Suppressor macrophage treated with lipopolysaccharide for 4 hours (primary cell): ENCODE measurements at places on chromosomes 1 and 21.

DNA sequence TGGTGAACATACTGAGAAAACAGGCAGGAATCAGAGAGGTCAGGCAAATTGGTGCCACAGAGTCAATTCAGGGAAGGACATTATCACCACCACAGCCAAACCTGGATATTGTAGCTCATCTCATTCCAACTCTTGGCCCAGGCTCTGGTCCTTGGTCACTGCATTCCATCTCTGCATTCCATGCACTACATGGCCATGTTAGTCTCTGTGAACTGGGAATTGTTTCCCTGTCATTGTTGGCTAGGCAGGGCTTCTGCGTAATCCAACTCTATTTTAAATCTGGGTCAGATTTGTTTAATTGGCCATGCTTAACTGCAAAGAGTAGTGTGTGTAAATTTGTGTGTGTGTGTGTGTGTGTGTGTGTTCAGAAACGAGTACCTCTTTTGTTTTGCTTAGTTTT is 837.6 kb upstream of the ADAMTS5 start:
- no peak for DNase-seq

- no peak for DNase-seq
Measured at GRCh38 chr1:52416811-52417210, 12.4 kb downstream of the PRPF38A start.

DNA sequence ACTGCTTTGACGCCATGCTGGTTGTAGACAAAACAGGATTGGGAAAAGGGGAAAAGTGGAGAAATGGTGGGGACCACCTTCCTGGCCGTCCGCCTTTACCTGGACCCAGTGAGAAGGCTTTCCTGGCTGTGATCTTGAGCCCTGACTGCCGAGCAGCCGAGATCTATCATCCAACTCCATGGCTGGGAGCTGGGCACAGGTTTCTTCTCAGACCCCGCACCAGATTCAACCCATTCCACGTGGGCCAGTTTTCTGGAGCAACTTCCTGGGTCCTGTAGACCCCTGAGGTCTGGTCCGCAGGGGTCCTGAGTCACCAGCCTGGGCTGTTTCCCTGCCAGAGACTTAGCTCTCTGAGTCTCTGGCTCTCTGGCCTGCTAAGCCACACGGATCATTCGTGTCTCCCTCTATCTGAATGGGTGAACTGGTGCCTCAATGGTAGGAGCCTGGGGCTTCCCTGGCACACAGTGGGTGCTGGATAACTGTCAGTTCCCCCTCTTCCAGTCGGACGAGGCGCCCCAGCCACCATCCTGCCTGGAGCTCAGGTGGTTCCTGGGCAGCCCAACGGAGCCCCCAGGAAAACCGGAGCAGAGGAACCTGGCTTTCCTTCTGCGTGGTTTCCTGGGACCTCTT is 4.5 kb upstream of the NPHP4 start:
- no peak for DNase-seq

GRCh38 chr1:115782571-115783281 is 14.2 kb upstream of the CASQ2 start:
- DNase-seq = peak; percentile 25

- DNase-seq = no peak
Measured at GRCh38 chr1:41733021-41733420, 185.7 kb downstream of the HIVEP3 start.

GRCh38 chr1:15355968-15356625 is 53.6 kb upstream of the EFHD2 start:
- no peak for DNase-seq

- no peak for DNase-seq
Measured at GRCh38 chr1:108610073-108610472, 50.2 kb downstream of the EEIG2 start.

DNA sequence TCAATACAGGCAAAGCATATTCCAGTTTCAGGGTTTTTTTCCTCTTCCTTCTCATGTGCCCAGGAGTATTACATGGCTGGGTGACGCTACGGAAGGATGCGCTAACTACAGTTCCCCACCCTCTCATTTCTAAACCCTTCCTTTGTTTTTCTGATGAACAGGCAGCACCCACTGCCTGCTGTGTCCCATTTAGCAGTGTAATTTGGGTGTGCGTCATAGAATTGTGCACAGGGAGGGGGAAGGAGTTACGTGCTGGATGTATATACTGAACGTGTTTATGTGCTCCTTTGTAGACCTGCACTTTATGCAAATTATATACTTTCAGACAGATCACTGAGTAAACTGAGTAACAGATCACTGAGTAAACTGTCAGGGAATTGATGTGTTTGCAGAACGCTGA is 44.5 kb downstream of the ELAPOR1 start:
- no peak for DNase-seq

DNA sequence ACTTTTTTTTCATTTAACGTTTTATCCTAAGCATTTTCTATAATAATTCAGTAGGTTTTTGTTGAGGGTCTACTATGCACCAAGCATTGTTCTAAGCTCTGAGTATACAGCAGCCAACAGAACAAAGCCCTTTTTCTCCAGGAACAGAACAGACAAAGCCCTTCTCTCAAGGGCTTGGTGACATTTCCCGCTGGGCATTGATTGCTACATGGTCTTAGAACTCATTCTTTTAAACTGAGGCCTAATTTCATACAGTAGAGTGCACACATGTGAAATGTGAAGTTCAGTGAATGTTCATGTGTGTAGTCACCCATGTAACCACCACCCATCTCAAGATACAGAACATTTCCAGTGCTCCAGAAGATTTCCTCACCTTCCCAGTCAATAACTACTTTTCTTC is 15.2 kb upstream of the PDIK1L start:
- no peak for DNase-seq

GRCh38 chr1:56578138-56578962 is 1.0 kb downstream of the PLPP3 start:
- peak; percentile 51 for DNase-seq

DNA sequence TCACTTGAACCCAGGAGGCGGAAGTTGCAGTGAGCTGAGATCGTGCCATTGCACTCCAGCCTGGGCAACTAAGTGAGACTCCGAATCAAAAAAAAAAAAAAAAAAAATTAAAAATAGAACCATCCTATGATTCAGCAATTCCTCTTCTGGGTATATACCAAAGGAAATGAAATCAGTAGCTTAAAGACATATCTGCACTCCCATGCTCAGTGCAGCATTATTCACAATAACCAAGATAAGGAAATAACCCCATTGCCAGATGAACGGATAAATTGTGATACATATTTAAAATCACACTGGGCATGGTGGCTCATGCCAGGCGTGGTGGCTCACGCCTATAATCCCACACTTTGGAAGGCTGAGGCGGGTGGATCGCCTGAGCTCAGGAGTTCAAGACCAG is 23.8 kb downstream of the ALDH9A1 start:
- peak; percentile 41 for DNase-seq

DNA sequence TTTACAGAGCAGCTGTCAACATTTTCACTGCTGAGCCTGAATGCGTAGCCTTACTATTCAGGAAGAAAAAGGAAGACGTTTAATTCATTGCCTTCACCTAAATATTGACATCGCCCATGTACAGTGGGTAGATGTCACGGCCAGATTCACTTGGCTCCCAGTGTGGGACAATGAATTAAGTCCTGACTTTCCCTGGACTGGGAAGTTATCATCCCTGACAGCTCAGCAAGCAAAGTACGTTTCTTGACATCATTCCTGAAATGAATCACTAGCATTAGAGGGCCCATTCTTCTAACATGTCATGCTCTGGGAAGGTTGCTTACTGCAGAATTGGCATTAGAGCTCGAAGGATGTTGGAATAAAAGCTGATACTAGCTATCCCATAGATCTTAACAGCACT is 37.8 kb downstream of the LRRC53 start:
- DNase-seq = no peak

DNA sequence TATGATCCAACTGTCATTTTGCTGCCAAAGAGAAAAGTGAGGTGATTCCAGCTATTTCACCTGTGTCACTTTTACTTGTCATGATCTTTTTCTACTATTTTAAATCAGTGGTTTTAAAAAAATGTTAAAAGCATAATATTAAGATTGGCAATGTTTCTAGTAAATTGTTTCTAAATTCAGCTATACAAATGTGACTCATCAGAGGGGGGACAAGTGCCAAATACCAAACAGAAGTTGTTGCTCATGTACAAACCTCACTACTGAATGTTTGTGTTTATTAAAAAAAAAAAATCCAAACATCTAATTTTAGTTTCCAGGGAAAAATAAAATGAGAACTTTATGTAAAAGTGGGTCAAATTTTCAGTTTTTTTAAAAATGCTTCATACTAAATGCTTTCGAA is 346.2 kb upstream of the SNX7 start:
- no peak for DNase-seq

GRCh38 chr1:86388777-86389176 is 7.3 kb downstream of the ODF2L start:
- DNase-seq = no peak

- DNase-seq = no peak
Measured at GRCh38 chr1:238476841-238477240, 586.1 kb upstream of the ZP4 start.

DNA sequence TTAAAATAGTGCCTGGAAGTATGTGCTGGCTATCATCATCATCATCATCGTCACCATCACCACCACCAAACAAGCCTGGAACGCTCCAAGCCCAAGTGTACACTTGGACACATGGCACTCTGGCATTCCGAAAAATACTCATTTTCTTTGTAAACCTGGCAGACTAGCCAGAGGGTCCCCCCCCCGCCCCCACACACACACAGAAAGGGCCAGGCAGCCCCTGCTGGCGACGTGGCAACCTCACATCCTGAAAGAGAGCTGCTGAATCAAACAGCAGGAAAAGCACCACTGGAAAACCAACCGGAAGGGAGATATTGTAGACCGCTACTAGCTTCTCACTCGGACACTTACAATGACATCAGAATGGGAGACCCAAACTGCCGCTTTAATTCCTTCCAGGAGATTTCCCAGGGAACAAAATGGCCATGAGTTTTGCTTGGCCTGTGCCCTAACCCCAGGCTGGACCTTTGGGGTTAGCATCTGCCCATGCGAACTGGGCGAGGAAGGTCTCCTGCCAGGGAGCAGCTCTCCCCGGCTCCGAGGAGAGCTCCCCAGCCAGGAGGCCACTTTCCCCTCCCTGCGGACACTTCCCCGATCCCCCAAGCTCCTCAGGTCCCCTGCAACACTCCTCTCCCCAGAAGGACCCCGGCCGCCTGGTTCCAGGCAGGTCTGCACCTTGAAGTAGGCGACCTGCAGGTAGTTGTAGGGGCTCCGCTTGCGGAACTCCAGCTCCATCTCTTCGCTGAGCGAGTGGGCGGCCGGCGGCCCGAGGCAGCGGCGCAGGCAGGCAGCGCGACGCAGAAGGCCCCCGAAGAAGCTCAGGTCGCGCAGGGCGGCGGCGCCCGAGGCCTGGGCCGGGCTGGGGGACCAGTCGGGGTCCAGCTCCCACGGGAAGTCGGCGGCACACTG is 742 bp downstream of the P3H1 start:
- DNase-seq = peak; percentile 48

- no peak for DNase-seq
Measured at GRCh38 chr1:92952714-92953113, 8.5 kb downstream of the DIPK1A start.

DNA sequence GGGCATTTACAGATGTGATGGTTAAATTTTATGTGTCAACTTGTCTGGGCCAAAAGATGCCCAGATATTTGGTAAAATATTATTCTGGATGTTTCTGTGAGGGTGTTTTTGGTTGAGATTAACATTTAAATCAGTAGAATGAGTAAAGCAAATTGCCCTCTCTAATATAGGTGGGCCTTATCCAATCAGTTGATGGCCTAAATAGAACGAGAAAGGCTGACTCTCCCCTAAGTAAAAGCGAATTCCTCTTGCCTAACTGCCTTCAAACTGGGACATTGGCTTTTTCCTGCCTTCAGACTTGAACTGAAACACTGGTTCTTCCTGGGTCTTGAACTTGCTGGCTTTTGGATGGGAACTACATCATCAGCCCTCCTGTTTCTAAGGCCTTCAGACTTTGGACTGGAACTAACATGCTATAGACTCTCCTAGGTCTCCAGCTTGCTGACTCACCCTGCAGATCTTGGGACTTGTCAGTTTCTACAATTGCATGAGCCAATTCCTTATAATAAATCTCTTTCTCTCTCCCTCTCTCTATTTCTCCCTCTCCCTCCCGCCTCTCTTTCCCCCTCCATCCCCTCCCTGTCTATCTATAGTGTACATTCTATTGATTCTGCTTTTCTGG is 10.2 kb upstream of the NAV1 start:
- no peak for DNase-seq

DNA sequence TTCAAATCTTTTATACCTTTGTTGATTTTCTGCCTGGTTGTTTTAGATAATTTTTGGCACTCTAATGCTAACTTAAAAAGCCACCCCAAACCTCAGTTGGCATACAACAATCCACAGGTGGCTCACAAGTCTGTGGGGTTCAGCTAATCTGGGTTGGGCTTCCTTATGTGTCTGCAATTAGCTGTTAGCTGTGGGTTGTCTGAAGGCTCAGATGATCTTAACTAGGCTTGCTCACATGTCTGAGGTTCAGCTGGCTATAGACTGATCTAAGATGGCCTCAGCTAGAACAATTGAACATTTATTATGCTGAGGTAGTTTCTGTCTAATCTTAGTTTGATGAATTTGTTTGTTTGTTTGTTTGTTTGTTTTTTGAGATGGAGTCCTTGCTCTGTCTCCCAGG is 44.9 kb upstream of the ADAR start:
- DNase-seq = no peak

GRCh38 chr1:201001962-201002361 is 21.6 kb downstream of the KIF21B start:
- no peak for DNase-seq

- peak; percentile 27 for DNase-seq
Measured at GRCh38 chr1:6614019-6614928, 743 bp downstream of the PHF13 start.

GRCh38 chr21:45976701-45977311 is 4.8 kb upstream of the COL6A1 start:
- DNase-seq = no peak

DNA sequence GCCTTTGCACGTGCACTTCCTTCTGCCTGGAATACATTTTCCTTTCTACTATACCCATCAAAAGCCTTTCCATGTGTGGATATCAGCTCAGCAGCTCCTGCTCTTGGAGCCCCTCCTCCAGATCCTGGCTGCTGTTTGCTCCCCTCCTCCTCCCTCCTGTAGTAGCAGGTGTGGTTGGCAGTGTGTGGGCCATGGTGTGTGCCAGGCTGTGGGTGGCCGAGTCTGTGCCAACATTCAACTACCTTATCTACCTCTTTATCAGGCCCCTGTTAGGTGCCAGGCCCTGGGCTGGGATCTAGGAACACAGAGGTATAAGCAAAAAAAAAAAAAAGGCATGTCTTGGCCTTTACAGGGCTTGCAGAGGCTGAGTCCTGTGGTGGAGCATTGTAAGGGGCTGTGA is 180.6 kb upstream of the JUN start:
- DNase-seq = no peak

- DNase-seq = no peak
Measured at GRCh38 chr1:225654688-225655508, 2.0 kb upstream of the ENAH start.
